Head of caudate nucleus (tissue), 42 donors: ENCODE measurements at places on chromosomes 3 and 15.

GRCh38 chr3:40336511-40337135, 27.1 kb downstream of the EIF1B start:
- no peak for DNase-seq

DNA sequence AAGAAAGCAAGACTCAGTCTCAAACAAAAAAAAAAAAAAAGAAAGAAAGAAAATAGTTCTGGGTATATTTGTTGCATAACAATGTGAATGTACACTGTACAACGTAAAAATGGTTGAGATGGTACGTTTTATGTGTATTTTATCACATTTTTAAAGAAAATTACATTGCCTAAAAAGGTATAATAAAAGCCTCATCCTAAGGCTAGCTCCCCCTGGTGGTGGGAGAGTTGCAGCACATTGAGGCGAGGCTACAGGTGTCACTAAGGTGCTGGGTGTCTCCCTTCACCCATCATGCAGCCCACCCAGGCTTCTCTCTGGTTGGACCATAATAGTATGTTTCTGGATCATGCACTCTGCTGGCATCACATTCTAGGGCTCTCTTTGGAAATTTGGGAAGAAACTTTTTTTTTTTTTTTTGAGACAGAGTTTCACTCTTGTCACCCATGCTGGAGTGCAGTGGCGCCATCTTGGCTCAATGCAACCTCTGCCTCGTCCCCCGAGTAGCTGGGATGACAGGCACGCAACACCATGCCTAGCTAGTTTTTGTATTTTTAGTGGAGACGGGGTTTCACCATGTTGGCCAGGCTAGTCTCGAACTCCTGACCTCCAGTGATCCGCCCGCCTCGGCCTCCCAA, 12.4 kb upstream of the RAB11A start:
- no peak for DNase-seq

DNA sequence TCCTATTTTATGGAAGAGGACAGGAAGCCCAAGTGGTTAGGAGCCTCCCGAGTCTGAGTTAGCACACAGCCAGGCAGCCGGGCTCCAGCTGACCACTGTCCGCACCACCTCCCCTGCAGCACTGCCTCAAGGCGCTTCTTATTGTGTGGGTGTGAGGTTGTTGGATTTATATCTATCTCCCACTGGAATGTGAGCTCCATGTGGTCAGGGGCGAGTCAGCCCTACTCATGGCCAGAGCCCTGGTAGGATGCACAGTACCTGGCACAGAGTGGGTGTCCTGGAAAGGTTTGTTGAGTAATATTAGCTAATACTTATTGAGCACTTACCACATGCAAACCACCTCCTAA, 9.7 kb upstream of the FBLN2 start:
- DNase-seq = no peak

- no peak for DNase-seq
These were observed 17.2 kb upstream of the CRABP1 start for GRCh38 chr15:78322724-78323521.

DNA sequence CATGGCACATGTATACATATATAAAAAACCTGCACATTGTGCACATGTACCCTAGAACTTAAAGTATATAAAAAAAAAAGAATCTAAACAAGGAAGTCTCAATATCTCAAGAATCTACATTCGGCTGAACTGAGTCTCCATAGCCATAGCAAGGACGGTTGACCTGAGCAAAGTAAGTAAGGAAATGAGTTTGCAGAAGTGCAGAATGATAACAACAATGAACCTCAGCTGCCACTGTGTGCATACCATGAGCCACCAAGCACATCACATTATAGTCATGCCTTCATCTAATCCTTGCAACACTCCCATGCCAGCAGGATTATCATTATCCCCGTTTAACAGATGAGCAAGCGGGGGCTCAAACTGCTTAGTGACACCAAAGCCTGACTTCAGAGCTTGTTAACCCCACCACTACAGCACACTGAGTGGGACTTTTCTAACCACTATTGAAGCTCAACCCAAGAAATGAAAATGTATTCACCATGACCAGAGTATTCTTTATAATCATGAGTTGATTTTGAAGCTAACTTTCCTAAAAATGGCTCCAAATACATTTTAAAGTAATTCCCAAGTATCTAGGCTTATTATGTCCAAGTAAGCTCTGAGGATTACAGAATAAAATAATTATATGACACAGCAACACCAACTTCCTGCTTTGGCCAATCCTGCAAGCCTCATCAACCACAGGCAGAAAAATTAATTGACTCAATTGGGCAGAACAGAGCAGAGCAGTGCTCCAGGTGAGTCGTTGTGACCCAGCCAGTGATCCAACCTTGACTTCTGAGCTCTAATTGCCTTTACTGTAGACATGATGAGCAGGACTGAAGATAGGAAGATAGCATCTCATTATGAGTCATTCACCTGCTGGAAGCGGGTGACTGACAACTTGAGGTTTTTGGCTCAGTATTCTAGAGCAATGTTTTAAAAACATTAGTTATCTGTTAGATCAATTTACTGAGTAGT, 47.3 kb upstream of the IL12A start:
- DNase-seq = no peak
